ENCODE measurements at places on chromosomes 6 and 20.

- no peak for DNase-seq
Measured at GRCh38 chr20:53881362-53881761, 189.0 kb downstream of the BCAS1 start.

GRCh38 chr6:11353921-11354389 is 121.5 kb upstream of the NEDD9 start:
- no peak for DNase-seq

DNA sequence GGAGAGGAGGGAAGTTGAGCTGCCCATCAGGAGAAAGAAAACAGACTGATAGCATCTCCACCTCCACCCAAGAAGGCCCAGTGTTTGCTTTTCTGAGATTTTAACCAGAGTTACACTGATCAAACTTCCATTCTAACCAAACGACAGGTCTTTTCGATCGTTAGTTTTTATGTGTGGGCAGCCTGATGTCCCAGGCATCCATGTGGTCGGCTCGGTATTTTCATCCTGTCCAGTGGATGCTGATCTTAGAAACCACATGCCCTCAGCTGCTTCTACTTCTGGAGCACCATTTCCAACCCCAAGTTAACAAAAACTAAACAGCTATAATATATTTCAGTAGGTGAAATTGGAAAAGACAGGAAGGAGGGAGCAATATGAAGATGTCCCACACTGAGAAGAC is 536.8 kb upstream of the JAG1 start:
- DNase-seq = no peak

GRCh38 chr6:148598724-148599123 is 148.1 kb upstream of the UST start:
- DNase-seq = no peak

GRCh38 chr6:15837205-15837604 is 174.4 kb upstream of the DTNBP1 start:
- DNase-seq = no peak

GRCh38 chr6:120675886-120676285 is 658.4 kb downstream of the TBC1D32 start:
- DNase-seq = no peak

DNA sequence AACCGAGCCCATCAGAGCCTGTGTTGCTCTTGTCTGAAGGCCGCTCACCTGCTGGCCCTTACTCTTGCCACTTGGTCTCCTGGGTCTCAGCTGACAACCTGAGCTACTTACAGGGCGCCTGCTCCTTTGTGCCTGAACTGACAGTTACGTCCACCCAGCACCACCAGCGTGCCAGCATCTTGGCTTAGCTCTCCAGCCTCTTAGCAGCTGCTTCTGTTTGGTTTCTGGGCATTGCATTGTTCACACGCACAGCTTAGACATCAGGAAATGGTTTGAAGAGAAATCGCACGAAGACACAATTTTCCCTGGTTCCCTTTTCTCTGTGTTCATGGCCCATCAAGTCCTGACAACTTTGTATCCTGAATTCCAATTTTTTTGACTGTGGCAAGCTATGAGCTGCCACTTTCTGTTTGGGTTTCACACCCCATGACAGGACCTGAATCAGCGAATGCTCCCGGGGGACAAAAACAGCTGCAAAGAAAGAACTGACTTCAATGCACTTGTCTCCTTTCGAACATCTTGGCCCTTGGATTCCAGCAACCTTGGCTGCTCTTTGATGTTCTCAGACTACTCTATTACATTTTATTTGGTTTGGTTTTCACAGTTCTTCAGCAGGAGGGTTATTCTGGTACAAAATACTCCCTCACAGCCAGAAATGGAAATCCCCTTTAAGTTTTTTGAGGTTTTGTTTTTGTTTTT is 45.2 kb upstream of the LY86 start:
- DNase-seq = no peak

- DNase-seq = peak; percentile 94
Measured at GRCh38 chr20:62652041-62652893, 10.0 kb downstream of the SLCO4A1 start.

DNA sequence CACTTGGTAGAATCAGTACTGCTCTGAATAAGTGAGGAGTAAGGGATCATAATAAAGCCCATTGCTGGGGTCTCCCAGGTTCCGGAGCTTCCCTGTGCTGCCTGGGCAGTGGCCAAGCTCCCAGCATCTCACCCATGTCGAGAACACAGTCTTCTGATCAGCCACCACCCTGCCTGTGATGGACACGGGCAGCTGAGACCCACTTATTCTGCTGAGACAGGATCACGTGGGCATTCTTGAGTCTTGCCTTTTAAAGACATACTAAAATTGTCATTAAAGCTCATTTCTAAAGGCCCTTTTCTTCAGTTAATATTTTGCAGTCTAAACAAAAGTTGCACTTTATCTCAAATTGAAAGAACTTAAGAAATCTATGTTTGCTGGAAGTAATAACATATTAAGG is 42.7 kb upstream of the SLC22A2 start:
- DNase-seq = no peak

DNA sequence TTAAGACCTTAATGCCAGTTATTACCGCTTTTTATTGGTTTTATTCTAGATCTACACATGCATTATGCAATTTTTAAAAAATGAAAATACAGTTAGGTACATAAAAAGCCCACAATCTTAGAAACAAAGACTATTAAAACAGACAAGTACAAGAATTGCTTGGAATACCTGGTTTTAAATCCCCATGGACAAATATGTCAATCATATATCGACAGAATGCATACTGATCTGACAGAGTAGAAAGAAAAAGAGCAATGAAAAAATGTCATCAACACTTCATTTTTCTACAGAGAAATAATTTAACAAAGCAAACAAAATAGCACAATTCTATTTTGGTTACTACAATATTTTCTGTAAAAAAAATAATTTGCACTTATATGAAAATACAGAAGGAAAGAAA is 139.7 kb downstream of the TRDN start:
- no peak for DNase-seq
